Activated naive CD4-positive, alpha-beta T cell treated with anti-CD3 and anti-CD28 coated beads, Interleukin-2, amount 50 U/mL, for 72 hours (primary cell): ENCODE measurements at places on chromosomes 12 and 14.

DNA sequence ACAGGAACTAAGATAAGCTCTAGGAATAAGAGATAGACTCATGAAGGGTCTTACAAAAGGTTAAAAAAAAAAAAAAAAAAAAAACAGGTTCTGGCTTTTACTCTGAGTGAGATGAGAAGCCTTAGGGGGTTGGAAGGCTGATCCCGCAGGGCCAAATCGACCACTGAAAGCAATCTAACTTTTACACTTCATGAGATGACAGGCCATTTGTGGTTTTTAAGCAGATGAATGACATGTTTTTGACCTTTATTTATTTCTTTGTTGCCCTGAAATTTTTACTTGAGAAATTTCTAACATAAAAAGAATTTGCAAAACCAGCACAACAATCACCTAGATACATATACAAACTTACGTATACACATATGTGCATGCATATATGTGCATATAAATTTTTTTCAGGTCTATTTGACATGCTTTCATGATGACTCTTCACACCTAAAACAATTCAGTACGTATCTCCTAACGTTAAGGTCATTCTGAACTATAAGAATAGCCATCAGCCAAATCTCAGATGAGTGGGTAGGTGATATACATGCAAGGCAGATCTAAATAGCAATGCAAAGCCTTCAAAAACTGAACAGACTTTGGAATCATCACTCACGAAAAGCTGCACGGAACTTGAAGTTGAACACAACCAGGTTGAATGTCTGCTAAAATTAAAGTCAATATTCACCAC is 87.0 kb downstream of the R3HDM2 start:
- DNase-seq, result no peak

DNA sequence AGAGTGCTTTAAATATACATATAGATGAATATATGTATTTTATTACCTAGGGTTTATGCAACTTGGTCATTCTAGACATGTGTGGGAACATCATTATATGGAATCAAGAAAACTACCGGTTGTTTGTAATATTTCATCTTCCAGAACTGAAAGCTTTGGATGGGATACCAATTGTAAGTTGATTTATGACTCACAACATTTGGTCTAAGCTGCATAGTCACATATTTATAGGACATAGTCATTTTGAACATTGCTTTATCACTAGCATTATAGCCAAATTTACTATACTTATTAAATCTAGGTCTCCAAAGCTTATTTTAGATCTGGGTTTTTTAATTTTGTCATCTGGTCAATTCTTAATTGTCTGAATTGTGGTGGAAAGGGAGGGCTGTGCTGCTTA is 83.7 kb upstream of the PCNX4 start:
- no peak for DNase-seq

DNA sequence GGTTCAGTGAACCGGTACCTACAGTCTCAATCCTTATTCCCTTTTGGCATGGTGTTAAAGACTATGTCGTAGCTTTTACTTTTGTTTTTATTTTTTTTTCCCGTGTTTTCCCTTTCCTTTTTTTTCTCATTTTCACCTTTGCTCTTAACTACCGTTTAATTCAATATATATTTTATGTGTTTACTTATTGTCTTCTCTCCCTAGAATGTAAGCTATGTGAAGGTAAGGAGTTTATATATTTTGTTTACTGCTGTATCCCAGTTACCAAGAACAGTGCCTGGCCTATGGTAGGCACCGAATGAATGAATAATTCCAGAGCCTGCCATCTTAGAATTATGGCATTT is 261 bp upstream of the MLH3 start:
- DNase-seq, result no peak

- DNase-seq, result no peak
Observed at GRCh38 chr12:43162138-43162537, 389.9 kb downstream of the ADAMTS20 start.

DNA sequence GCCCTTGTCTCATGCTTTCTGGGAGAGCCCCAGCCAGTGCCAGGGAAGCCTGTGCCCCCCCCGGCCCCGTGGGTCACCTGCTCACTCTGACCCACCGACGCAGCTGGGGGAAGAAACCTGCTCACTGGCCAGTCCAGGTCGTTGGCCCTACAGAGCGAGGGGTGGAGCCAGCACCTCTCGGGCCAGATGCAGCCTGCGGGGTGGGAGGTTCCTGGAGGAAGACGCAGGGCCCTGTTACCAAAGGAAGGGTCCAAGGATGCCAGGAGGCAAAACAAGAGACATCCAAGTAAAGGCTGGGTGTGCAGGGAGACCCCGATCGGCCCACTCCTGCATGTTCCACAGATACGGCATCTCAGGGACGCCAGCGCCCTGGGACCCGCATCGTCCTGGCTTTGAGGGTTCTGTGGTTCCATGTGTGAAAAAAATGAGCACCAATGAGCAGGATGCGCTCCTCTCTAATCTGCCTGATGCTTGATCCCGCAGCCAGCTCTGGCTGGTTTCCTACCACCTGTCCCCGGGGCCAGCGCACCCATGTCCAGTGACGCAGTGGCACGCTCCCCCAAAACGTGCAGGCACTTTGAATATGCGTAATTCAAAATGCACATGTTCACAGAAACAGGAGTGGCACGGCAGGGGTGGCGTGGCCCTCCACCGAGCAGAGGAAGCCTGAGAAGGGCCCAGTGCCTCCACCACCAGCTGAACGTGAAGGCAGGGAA is 66.0 kb upstream of the GALNT9 start:
- DNase-seq, result peak; percentile 48
